ENCODE measurements at places on chromosomes 12 and 14. TPM values are rescaled to one million over a fixed set of nuclear protein-coding genes. Genes with fewer than 3 reads are reported as not detected.

DNA sequence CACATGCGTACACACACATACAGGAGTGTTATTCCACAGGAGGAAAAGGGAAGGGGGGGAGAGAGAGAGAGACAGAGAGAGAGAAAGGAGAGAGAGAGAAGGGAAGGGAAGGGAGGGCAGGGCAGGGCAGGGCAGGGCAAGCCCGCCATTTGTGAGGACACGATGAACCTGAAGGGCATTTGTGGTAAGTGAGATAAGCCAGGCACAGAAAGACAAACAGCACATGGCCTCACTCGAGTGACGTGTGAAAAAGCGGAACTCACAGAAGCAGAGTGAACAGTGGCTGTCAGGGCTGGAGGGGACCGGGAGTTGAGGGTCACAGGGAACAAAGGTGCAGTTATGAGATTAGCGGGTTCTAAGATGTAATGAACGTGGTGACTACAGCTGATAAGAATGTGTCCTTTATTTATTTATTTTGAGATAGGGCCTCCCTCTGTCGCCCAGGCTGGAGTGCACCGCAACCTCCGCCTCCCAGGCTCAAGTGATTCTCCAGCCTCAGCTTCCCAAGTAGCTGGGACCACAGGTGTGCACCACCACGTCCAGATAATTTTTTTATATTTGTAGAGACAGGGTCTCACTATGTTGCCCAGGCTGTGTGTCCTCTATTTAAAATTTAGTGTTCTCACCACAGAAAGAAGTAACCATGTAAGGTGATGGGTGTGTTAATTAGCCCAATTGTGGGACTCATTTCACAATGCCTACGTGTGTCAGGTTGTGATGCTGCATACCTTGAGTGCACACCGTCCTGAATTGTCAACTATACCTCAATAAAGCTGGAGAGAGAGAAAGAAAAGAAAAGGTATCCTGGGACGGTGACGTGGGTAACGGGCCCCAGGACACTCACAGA, 18.7 kb upstream of the FBRSL1 start:
- no peak overlapping the region for H3K27ac ChIP-seq
- H3K36me3 ChIP-seq = no peaks in the 10 kb centered on the region
- H3K27me3 ChIP-seq = no peaks in the 10 kb centered on the region
- no peaks in the 10 kb centered on the region for H3K4me1 ChIP-seq
- no peak overlapping the region for H3K4me3 ChIP-seq

The KLRK1 gene
- 0.98 TPM for total RNA-seq

- H3K27me3 ChIP-seq = no peaks in the 10 kb centered on the region
- no peak for DNase-seq
- no peak overlapping the region for H3K27ac ChIP-seq
- H3K4me1 ChIP-seq = no peaks in the 10 kb centered on the region
These were observed 197.1 kb downstream of the RGS6 start for GRCh38 chr14:72129291-72129690.

GRCh38 chr14:38366374-38366773, 110.5 kb upstream of the CLEC14A start:
- no peaks in the 10 kb centered on the region for H3K36me3 ChIP-seq

The ACRBP gene
- 1.5 TPM for total RNA-seq

The DNAJC22 gene
- 49.4 TPM for total RNA-seq

GRCh38 chr12:4003576-4003975, 130.4 kb upstream of the PARP11 start:
- DNase-seq = no peak
- no peak overlapping the region for H3K4me3 ChIP-seq
- no peaks in the 10 kb centered on the region for H3K36me3 ChIP-seq
- no peak overlapping the region for H3K27ac ChIP-seq

DNA sequence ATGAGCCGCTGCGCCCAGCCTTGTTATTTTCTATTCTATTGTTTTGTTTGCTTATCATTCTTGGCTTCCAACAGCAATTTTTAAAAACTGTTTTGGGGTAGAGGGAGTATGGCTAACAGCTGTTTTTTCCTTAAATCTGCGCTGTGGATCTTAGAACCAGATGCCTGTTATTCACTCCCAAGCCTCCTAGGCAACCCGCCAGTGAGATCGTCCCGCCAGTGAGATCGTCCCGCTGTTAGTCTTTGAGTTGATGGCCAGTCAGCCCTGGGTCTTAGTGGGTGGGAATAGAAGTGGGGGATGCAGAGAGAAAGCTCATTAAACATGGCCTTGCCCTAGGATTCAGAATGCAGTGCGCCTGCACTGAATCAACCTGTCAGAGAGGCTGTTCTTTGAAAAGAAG, 67.3 kb upstream of the BICD1 start:
- H3K36me3 ChIP-seq = no peaks in the 10 kb centered on the region
- H3K4me3 ChIP-seq = no peak overlapping the region
- no peaks in the 10 kb centered on the region for H3K4me1 ChIP-seq
- DNase-seq = no peak
